ENCODE measurements at places on chromosomes 7 and 10. TPM values are rescaled to one million over a fixed set of nuclear protein-coding genes. Genes with fewer than 3 reads are reported as not detected.

- peak; percentile 24 for DNase-seq
Observed at GRCh38 chr10:99233689-99234037, 2.0 kb downstream of the HPSE2 start.

GRCh38 chr10:71694039-71694501 lies 25.5 kb downstream of the C10orf105 start:
- no peak for DNase-seq

DNA sequence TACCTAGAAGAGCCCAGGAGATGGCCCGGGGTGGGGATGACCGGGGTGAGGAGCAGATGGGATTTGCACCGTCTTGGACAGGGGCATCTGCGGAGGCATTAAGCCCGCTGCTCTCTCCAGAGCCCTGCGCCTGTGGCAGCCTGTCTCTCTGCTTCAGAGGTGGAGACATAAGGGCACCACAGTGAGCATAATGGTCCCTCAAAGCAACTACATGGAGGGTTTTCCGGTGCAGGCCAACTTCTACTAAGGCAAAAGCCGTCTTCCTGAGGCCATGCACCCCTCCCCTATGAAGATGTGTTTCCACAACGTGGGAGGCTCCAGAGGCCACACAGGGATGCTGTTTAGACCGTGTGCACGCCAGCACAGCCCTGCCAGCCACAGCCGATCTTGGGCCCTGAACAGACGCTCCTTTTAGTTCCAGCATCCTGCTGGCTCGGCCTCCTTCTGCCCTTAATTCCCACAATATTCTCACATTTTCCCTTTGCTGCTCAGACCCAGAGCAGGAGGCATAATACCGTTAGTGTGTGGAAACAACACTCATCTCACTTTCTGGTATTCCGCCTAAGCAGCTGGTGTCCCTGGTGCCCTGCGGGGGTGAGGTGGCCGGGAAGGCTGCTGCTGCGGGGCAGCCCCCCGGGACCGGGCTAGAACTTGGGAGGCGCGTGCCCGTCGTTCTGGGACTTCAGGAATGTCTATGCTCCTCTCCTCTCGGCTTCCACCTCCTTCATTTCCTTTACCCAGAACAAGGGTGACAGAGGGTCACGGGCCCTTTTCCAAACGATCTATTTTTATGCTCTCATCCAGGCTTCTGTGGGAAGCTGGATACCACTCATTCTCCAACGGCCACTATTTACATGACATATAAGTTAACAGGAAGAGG lies 266.9 kb downstream of the TNS3 start:
- DNase-seq = peak; percentile 51

DNA sequence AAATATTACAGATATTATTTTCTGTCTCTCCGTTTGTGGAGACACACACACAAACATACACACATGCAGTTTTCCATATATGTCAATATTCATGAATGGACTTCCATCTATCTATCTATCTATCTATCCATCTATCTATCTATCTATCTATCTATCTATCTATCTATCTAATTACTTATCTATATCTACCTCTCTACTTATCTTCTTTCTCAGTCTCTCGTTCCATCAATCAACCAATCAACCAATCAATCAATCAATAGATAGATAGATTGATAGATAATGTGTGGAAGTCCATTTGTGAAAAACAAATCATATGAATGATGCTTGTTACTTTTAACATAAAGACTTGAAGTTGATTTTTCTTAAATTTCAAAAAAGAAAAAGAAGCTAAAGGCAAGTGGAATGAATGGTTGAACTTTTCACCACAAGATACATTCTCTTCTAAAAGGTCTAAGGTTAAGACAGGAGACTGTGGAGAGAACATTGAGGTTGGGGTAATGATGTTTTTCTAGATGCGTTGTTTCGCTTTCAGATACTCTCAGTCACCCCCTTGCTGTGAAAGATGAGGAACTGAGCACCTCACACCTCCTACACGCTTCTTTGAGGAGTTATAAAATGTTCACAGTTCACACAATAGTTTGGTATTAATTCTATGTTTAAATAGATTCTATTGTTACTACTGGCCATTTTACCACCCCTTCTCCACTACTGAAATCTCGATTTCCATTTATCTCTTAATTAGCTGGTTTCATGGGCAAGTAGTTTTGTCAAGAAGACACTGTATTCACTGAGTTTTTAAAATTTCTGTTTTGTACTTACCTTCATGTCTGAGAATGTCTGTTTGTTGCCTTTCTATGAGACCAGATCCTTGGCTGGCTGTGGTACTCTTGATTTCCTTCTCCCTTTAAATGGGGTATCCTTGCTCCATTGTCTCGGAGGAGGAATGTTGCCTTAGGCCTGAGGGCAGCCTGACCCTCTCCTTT lies 114.1 kb downstream of the EMX2 start:
- DNase-seq = no peak

Gene CPA5
- total RNA-seq = not detected

Gene CALHM1
- not detected for total RNA-seq

DNA sequence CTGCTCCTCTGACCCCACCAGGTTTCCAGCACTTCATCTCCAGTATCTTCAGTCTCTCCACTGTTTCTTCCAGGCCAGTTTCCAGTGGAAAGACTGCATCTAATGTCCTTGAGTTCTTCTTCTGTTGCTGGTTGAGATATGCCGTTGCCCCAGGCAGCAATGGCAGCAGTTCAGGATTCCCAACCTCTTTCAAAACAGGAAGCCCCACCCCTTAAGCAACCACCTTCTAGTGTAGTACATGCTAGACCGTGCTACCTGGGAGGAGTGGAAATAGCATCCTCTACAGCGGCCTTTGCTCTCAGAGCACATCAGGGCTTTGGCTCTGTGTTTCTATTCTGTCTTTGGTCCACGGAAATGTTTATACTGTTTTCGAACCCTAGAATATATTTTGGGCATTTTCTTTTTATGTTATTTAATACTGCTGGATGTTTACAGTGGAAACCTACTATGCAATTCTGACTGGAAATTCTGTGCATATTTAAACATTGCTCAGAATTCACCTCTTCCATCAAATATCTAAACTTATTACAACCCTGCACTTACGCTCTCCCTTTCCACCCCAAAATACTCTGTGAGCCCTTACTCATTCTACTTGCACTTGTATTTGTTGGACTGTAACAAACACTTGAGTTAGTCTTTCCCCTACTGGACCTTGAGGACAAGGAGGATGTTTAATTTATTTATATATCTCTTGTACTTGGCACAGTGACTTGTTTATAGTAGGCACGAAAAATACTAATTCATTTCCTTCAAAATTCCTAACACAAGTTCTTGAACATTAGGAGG lies 8.5 kb upstream of the BPGM start:
- DNase-seq = no peak

Gene IFIT2
- total RNA-seq = not detected

DNA sequence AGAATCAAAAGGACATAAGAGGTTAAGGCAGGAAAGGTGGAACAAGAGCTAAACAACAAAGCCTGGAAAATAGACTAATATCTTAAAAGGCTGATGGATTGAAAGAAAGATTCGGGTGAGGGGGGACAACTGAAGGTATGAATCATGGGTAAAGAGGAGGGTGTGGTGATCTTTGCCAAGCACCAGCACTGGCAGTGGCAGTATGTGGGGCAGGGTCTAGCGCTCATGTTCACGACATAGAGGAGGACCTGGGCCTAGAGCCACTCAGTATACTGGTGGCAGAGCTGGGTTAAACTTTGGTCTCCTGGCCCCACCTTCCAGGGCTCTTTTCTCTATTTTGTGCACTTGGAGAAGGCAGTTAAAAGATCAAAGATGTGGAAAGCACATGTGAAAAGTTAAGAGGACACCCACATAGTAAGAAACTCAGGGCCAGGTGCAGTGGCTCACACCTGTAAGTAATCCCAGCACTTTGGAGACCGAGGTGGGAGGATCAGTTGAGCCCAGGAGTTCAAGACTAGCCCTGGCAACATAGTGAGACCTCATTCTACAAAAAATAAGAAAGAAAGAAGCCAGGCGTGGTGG lies 40.5 kb upstream of the MMD2 start:
- no peak for DNase-seq

Gene CCDC126
- 3.9 TPM for total RNA-seq

GRCh38 chr7:98133181-98133580 lies 26.5 kb downstream of the LMTK2 start:
- peak; percentile 37 for DNase-seq

DNA sequence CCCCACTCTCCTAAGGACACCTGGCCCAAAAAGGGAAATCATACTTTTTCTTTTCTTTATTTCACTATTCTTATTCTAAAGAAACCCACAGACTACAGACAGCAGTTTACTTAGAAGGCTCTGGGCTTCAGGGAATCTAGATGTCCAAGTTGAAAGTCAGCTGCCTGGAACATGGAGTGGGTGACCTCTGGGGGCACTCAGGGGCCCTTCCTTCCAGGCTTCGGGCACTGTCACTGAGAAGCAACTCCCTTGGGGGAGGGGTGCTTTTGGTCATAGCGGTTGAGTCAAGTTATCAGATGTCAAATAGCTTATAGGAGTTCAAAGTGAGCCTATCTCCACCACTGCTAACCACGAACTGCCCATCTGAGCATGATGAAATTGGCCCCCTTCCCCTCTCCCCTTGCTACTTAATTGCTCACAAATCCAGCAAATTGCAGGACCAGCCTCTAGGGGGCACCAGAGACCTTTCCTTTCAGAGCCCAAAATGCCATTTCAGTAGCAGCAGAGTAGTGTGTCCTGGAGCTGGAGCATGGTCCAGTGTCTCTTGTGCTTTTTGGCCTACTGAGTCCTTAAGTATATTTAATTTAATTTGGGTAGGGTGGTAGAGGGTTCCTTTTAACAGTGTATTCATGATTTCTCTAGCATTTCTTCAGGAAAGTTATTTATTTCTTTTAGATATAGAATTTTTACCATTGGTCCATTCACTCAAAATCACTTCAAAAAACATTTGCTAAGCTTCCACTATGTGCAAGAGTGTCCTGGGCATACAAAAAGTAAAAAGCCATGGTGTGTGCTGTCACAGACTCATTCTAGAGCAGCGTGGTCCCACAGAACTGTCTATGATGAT lies 463.8 kb downstream of the KCNMA1 start:
- DNase-seq = peak; percentile 88

- peak; percentile 44 for DNase-seq
Observed at GRCh38 chr10:77251297-77252013, 386.2 kb downstream of the KCNMA1 start.

DNA sequence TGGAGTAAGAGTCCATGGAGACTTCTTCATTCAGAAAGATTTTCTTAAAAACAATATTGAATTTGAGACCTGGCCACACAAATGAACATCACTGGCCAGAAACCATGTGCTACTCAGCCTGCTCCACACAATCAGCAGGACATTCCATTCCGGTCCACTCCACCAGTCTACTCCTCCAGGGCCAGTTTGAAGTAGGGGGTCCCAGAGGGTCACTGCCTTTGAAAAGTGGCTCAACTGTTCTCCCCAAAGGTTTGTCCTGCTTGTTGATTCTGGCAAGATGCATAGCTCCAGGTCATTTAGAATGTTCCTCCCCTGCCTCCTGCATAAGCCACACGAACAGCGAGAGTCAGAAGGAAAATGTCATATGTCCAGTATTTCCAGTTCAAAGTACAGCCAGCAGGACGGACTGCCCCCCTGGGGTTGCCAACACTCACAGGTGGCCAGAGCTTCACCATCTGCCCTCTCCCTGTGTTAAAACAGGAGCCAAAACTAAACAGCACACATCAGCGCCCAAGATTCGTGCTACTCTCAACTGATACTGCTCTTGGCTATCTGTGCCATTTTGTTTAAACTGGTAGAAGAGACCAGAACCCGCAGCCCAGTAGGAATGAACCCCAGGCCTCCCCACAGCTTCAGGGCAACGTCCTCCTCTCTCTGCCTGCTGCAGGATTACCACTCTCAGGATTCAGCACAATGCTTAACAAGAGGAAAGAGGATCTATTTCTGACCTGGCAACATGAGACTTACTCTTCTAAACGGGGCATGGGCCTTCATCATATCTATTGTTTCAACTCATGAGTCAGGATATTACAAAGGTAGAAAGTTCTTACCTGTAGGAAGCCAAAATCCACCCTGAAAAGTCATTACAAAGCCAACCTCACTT lies 11.3 kb downstream of the GRB10 start:
- no peak for DNase-seq

DNA sequence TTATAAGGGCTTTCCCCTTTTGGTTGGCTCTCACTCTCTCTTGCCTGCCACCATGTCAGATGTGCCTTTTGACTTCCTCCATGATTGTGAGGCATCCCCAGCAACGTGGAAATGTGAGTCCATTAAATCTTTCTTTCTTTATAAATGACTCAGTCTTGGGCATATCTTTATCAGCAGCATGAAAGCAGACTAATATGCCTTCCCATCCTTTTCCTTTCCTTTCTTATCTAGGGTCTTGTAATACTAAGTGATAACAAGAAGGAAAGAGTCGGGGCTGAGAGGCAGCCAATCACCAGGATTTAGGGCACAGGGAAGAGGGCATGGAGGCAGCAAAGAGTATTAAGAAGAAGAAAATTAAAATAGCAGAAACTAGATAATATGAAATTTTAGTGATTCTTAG lies 62.0 kb upstream of the JCAD start:
- no peak for DNase-seq

- DNase-seq = no peak
Observed at GRCh38 chr7:14739168-14739840, 163.2 kb downstream of the DGKB start.

- no peak for DNase-seq
Observed at GRCh38 chr7:108805808-108806397, 236.2 kb downstream of the DNAJB9 start.

Gene PPP1R9A
- total RNA-seq = 41.5 TPM

GRCh38 chr7:89042940-89043339 lies 247.4 kb upstream of the TEX47 start:
- DNase-seq = no peak

- peak; percentile 75 for DNase-seq
Observed at GRCh38 chr7:44884621-44885393, 523 bp downstream of the PURB start.

- DNase-seq = no peak
Observed at GRCh38 chr7:47284691-47285635, 296.9 kb downstream of the TNS3 start.

- DNase-seq = no peak
Observed at GRCh38 chr10:13222151-13222550, 12.0 kb downstream of the UCMA start.

GRCh38 chr7:128309124-128309523 lies 34.6 kb downstream of the RBM28 start:
- DNase-seq = no peak

- no peak for DNase-seq
Observed at GRCh38 chr7:154676422-154677073, 326.4 kb downstream of the PAXIP1 start.

DNA sequence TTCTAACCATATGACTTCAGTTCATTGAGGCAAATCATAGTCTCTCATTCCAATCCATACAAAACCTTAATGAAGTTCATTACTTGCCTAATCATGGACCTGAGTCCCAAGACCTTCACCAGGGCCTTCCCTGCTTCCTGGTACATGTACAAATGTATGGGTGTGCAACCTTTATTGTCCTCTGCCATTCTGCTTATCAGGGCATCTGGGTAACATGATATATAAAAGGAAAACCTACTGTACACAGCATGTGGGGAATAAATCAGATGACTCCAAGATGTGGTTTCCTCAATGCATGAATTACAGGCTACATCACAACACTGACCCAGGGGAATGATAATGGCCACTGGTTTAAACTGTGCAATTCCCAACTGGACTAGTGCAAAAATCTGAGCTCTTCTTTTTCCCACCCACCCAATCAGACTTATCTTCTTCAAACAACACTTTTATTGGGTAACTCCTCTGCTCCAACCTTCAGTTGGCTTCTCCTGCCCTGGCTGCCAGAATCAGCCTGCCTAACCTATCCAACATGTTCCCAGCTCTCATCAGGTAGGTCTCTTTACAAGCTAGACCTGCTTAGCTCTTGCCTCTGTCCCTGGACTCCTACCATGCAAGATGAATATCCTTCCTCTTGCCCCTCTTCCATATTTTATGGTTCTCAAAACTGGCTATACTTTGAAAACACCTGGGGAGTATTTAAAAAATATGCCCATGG lies 11.4 kb downstream of the GOT1 start:
- DNase-seq = no peak

Gene C10orf71
- 3.1 TPM for total RNA-seq

Gene C10orf67
- total RNA-seq = 0.11 TPM

Gene COL17A1
- total RNA-seq = not detected
